ENCODE measurements at places on chromosomes 16 and 17.

DNA sequence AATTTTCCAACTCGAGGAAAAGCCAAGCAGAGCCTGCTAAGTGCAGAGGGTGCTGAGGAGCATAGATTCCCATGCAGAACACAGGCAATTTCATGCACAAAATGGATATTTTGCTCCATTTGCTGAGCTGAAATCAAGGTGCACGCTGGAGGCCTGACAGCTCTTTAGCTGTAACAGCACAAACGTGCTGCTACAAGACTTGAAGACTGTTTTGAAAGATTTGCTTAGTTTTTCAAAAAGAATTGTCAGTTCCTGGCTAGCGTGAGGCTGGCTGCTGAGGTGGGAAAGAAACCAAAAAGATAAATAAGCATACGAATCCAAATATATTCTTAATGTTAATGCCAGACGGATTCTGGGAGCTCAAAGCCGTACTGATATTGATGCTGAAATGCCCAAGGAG lies 309.0 kb upstream of the MAF start:
- DNase-seq, result no peak

GRCh38 chr17:69567130-69567529 lies 152.6 kb downstream of the MAP2K6 start:
- DNase-seq, result peak; percentile 72

DNA sequence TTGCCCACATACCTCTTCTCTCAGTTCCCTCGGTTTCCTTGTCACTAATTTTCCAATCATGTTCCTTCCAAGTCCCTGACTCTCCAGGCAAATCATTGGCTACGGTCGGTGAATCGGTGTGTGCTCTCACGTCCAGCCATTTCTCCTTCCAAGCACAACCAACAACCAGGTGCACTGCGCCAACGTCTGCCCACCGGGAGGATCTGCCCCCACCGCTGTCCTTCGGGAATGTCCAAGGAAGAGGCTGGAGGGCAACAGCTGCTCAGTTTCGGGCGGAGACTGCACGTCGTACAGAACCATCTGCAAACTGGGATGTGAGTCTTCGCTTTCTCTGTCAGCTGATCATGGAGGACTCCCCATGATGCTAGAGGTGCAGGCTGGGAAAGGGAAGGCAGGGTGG lies 8.4 kb upstream of the NXN start:
- DNase-seq, result no peak

- no peak for DNase-seq
These were observed 166.4 kb downstream of the C16orf95 start for GRCh38 chr16:87150681-87151280.

DNA sequence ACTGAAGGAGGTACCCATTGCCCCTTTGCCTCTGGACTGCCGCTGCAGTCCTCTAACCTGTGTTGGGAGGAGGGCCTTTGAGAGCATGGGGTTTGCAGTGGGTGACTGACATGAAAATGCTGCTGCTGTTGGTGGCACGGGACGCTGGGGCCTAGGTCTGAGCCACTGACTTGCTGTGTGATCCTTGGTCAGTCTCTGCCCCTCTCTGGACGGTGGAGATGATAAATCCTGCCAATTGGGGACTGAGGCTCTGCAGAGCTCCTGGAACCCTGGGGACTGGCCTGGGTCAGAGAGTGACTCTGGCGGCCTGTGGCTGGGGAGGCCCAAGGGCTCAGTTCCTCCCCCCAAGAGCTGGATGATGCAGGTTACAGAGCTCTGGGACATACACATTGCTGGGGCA lies 6.1 kb upstream of the PYDC1 start:
- no peak for DNase-seq

DNA sequence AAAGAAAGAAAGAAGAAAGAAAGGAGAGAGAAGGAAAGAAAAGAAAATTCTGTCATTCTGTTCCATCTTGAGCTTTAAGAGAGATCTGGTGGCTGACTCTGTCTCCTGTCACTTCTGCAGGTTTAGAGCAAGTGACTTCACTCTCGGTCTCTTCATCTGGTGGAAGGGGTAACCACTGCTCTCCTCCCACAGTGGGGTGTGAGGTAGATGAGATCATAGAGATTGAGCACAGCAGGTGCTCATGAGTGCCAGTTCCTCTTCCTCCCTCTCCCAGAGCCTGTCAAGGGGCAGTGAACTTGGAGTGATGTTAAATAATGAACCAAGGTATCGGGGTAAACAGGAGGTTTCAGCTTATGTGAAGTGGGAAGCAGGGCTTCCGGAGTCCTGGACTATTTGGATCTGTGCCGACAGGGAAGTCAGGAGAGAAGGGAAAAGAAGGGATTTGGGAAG lies 47.7 kb downstream of the BEAN1 start:
- no peak for DNase-seq

DNA sequence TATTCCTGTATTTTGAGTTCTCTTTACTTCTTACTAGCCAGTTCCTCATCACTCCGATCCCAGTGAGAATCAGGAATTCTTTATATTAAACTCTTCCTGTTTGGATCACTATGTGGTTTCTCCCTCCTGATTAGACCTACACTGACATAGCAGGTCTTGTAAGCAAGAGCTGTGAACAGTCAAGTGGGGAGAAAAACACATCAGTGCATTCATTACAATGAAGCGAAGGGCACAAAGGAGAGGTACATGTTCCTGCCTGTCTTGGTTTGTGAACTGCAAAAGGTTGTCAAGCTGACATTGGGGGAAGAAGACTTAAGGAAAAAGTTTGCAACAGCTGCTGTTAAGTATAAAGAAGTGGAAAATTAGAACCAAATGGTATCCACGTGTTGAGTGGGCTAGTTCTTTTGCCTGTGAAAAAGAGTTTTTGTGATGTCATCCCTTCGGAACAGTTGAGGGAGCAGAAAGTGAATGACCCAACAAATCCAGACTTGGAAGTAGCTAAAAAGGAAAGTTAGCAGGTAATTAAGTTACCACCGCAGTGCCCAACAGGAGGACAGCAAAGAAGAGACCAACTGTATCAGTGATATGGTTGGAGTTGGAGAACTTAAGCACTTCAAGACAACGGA lies 23.0 kb upstream of the TRIM25 start:
- no peak for DNase-seq

- no peak for DNase-seq
These were observed 411.0 kb upstream of the CDH11 start for GRCh38 chr16:65532846-65533245.

DNA sequence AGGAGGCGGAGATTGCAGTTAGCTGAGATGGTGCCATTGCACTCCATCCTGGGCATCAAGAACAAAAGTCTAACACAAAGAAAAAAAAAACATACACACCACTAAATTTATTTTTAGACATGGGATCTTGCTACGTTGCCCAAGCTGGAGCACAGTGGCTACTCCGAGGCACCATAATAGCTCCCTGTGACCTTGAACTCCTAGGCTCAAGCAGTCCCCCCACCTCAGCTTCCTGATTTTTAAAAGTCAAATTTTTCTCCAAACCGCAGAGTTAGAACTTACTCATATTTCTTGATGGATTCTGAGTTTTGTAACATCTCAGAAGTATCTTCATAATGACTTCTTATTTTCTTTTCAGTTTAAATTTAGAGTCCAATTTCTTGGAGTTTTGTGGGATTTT lies 3.4 kb downstream of the CMTM4 start:
- no peak for DNase-seq

DNA sequence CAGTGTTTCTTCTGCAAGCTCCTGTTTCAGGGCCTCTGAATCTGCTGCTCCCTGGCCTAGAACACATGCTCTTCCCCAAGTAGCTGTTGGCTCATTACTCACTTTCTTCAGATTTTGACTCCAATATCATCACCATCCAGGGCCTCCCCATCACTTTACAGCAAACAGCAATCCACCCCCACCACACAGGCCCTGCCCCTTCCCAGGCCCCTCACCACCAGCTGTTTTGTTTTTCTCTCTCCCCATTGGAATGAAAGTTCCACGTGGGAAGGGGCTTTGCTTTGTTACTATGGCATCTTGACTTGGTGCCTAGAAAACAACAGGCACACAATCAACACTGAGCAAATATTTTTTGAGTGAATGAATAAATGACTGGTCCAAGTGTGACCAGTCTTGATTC lies 4.0 kb downstream of the TMEM170A start:
- no peak for DNase-seq

DNA sequence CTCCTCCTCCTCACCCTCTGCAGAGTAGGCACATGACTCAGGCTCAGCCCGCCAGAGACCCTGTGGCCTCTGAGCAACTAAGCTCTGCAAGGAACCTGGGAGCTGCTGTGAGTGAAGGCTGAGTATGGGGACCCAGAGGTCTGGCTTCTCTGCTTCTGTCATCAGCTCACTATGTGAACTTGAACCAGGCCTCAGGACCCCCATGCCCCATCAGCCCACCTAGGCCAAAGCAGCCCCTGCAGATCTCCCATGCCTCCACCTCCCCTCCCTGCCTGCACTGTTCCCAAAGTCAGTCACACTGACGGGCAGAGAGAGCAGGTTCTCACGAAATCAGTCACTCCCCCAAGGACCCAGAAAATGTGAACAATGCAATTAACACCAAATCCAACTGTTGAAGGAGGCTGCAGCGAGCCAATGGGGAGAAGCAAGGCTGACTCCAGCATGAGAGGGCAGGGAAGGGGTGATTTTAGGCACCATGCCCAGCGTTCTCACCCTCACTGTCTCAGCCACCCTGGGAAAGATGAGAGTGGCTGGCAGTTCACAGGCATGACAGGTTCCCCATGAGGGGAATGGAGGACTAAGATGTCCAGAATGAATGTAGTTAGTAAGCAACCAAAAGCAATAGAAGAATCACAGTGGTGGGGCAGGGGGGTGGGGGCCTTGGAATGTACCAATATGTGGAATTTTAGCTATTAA lies 60.6 kb downstream of the BEAN1 start:
- DNase-seq, result peak; percentile 40

DNA sequence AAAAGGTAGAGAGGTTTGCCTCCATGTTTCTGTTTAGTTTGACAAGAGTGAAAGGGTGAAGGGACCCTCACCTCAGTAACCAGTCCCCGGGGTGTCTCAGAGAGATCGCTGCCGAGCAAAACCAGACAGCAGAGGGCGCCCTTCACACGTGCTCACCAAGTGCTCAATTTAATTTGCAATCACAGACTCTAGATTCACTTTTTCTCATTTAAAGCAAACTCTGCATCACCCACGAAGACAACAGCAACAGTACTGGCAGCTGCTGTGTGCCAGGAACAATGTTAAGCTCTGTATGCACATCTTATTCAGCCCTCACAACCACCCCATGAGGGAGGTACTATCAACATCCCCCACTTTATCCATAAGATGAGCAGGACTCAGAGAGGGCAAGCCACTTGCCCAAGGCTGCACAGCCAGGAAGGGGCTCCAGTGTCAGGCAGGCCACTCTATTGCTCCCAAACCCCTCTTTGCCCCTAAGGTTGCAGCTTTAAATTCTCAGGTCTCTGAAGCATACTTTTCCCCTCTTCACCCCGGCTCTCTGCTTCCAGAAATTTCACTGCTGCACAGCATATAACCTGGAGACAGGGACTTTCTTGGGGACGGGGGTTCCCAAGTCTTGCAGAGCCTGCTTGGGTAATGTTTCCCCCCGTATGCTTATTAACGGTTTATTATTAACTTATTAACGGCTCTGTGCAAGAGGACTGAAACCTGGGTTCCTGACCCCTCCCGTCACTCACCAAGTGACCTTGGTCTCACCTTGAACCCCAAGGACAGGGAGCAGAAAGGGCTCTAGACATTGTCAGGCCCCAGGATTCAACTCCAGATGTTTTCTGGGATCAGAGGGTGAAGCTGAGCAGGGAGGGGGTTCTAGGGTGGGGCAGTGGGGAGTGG lies 70.9 kb downstream of the CNGB1 start:
- peak; percentile 74 for DNase-seq

DNA sequence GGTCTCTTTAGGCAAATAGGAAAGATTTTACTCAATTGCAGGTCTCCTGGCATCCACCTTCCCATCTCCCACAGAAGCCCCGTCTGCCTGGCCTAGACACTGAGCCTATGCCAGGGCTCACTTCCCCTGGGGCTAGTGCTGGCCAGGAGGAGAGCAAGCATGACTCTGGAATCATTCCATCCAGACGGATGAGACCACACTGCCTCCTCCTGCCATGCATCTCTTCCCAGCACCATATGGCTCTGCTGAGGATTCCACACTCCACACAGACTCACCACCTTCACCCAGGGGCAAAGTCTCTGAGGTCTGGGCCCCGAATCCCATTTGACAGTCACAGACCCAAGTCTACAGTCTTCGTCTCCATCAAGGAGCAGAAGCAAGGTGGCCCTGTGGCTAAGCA lies 346.5 kb downstream of the C16orf95 start:
- DNase-seq, result no peak

DNA sequence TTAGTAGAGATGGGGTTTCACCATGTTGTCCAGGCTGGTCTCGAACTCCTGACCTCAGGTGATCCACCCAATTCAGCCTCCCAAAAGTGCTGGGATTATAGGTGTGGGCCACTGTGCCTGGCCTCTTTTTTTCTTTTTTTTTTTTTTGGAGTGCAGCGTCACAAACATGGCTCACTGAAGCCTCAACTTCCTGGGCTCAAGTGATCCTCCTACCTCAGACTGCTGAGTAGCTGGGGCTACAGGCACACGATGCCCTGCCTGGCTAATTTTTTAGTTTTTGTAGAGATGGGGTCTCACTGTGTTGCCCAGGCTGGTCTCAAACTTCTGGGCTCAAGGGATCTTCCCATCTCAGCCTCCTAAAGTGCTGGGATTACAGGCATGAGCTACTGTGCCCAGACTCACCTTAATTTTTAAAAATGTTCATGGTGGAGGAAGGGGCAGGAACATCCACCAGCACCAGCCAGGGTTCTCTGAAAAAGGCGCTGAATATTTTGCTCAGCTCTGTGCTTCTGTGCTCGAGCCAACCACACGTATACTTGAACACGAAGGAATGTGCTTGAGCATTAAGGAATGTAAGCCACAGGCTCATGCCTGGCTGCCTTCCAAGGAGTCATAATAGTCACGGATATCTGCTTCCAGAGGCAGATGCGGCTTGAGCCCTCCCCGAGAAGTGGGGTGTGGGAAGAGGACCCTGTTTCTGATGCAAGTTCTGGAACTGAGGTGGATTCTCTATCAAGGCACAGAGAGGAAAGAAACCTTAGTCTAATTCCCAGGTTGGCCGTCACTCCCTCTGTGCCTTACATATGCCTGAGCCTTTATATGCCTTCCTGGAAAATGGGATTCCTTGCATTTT lies 65.5 kb upstream of the CREBBP start:
- DNase-seq, result peak; percentile 85

DNA sequence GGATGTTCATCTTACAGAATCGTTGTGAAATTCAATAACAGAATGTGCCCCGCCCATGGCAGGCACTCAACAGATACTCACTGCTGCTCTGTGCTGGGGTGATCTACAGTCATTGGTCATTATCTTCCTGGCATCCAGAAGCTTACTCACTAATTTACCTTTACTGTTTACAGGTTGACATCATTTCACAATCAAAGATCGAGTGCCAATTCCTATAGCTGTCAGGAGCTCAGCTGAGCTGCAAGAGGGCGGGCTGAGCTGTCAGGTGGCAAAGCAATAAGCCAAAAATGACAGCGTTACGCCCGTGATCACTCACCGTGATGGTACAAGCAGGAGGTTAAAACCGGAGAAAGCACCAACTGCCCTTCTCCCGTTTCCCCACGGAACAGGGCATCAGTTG lies 51.2 kb downstream of the LITAF start:
- DNase-seq, result no peak

- no peak for DNase-seq
These were observed 5.5 kb upstream of the CDT1 start for GRCh38 chr16:88798073-88798472.
